ENCODE measurements at places on chromosomes 4 and X. TPM values are rescaled to one million over a fixed set of nuclear protein-coding genes. Genes with fewer than 3 reads are reported as not detected.

The KCNE5 gene
- 0.10 TPM for total RNA-seq

GRCh38 chr4:188714501-188714900, 575.3 kb downstream of the TRIML1 start:
- no peak for DNase-seq

DNA sequence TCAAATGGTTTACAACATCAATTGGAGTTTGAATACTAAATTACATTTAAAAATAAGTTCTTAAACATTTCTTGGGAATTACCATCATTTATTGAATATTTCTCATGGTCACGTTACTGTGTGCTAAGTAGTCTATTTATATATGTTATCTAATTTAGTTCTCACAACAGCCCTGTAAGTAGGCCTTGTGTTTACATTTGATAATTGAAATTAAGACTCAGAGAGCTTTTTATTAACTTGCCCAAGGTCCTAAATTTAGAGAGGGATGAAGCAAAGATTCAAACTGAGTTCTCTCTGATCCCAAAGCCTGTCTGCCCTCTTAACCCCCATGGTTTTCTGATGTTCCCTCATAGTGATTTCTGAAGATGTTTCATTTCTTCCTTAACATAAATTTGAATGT, 103.7 kb downstream of the CEP135 start:
- no peak for DNase-seq

The AKAP14 gene
- not detected for total RNA-seq

The ESX1 gene
- total RNA-seq: not detected

DNA sequence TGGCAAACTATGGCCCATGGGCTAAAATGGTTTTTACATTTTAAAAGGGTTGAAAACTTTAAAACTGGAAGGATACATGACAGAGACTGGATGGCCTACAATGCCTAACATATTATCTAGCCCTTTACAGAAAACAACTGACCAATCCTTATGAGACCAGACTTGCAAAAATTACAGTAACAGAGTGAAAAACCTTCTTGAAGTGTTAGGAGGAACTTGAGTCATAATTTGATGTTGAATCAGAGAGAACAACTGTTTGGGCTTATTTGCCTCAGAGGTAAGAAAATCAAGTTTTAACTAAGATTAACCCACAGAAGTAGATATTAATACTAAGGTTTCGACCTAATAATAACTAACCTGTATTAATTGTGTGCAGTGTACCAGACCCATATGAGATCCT, 12.4 kb upstream of the NAP1L5 start:
- DNase-seq: no peak

DNA sequence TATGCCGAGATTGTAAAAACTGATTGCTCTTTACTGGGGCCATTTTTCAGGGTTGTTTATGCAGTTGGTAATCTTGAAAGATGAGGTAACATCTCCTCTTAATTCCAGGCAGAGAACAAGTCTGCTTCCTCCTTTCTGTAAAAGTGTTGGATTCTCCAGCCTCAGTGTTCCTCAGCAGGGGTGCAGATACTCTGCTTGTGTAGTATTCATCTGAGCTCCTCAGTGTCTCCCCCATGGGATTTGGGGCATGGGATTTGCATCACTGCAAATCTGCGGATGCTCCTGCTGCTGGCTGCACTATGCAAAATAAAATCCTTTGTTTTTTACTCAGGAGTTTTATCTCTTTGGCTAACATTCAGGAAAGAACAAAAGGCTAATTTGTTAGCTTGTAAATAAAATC, 104.9 kb upstream of the ATP8A1 start:
- DNase-seq: no peak

GRCh38 chr4:187232796-187233195, 509.1 kb upstream of the FAT1 start:
- no peak for DNase-seq

DNA sequence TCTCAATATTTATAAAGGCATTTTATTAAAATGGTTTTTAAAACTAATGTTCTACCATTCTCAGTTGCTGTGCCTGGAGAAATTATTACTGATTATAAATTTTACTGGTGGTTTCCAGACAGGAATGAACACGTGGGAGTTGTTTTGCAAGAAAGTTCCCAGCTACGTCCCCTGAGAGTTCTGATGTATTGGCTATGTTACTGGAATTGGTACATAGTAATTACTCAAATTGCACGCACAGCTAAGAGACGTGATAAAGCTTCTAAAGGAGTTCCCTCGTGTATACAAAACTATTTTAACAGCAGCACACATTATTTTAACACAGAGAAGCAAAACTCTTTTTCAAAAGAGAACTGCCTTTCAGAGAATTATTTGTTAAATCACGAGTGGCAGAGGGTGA, 292.2 kb downstream of the NLGN4X start:
- DNase-seq: no peak

DNA sequence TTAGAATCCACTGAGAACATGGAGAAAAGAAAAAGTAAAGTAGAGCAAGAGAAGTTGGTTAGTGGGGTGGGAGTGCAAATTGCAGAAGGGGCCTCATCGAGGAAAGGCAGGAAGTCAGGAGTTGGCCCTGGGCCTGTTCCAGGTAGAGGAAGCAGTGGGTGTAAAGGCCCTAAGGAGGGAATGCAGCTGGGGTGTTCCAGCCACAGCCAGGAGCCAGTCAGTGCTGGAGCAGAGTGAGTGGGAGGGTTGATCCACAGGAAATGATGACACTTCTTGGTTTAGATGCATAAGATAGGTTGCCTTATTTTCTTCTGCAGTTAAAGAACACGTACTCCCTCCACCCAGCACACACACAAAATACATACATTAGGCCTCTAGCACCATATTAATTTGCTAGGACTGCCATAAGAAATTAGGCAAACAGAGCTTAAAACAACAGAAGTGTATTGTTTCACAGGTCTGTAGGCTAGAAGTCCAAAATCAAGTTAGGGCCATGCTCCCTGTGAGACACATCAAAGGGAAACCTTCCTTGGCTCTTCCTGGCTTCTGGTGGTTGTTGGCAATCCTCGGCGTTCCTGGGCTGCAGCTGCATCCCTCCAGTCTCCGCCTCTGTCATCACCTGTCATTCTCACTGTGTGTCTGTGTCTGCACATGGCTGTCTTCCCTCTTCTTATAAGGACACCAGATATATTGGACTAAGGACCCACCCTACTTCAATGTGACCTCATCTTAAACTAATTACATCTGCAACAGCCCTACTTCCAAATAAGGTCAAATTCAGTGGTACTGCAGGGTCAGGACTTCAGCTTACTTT, 205.9 kb downstream of the AASDH start:
- DNase-seq: no peak

DNA sequence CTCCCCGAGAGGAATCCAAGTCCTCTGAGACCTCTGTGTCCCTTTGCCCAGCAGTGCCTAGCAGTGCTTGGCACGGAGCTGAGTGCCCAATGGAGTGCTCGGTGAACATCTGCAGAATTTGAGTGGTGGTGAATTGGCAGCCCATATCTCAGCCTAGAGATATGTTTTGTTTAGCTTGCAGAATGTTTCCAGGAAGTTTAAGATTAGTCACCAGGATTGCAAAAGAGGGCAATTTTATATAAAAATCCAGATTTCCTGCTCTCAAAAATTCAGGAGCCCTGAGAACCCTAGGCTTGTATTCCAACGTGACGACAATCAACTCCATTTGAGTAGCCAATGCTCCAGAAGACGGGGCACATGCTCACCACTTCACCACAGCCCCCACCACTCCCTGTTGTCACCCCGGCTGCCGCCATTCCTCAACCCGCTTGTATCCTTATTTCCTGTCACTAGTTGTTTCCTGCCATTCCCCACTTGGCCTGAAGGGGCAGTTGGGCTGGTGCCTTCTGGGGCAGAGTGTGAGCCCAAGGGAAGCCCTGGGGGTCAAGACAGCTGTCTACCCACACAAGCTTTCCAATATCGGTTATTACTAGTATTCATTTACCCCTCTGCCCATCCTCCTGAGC, 116.9 kb downstream of the EFNB1 start:
- DNase-seq: no peak

The VSIG1 gene
- total RNA-seq: 22.5 TPM

DNA sequence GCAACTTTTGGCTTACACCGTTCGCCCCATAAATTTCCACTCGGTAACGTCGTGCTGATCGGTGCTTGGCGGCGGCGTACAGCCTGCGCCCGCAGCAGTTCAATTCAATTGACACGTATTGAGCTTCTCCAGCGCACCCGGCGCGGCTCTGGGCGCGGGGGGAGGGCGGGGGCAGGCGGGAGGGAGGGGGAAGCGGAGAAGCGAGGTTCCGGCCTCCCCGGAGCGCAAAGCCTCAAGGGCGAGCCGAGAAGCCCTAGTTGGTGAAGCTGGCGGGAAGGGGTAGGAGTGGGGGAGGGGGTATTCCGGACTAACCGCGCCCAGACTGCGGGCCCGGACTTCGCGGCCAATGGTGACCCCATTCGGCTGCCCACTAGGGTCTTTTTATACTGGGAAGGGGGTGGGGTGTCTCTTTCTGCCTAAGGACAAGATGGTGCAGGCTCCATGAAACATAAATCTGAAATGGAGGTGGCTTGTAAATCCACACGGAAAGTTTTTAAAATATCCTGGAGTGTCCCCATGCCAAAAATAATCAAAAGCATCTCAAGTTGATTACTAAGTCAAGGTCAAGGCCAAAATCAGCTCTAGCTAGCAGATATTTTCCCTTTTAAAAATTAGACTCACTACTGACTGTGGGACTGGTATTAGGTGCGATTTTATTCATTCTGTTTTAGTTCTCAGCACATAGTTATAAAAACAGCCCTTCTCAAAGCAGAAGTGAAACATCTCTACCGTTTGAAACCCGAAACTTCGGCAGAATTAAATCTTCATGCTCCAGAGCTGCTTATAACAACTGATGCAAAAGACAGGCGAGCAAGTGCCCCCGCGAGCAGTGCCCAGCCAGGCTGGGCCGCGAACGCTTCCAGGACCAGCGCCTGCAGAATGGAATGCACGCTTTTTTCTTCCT, 1.5 kb upstream of the BCOR start:
- peak; percentile 55 for DNase-seq

GRCh38 chrX:15497865-15498264, 2.7 kb upstream of the BMX start:
- DNase-seq: peak; percentile 75

The DDX53 gene
- total RNA-seq: not detected
